Ascending aorta (tissue), 2 donors: ENCODE measurements at places on chromosomes 7 and 10. TPM values are rescaled to one million over a fixed set of nuclear protein-coding genes. Genes with fewer than 3 reads are reported as not detected.

The TET1 gene
- total RNA-seq, result 3.9 TPM

- H3K27ac ChIP-seq, result no peak overlapping the region
- no peak overlapping the region for H3K4me3 ChIP-seq
- DNase-seq, result peak; percentile 21
- H3K27me3 ChIP-seq, result no peaks in the 10 kb centered on the region
- no peaks in the 10 kb centered on the region for H3K36me3 ChIP-seq
- peaks cover 3% of the 10 kb centered on the region for H3K4me1 ChIP-seq
Measured at GRCh38 chr7:151299530-151299929, 42.1 kb upstream of the NUB1 start.

GRCh38 chr10:110034596-110034995 lies 26.8 kb downstream of the ADD3 start:
- no peaks in the 10 kb centered on the region for H3K36me3 ChIP-seq
- no peak for DNase-seq
- no peaks in the 10 kb centered on the region for H3K4me1 ChIP-seq
- peak overlapping the region; percentile 48 for H3K27ac ChIP-seq

- no peaks in the 10 kb centered on the region for H3K4me1 ChIP-seq
- H3K27me3 ChIP-seq, result no peaks in the 10 kb centered on the region
- no peaks in the 10 kb centered on the region for H3K36me3 ChIP-seq
- H3K27ac ChIP-seq, result peak overlapping the region; percentile 7
Measured at GRCh38 chr7:55120501-55121198, 101.8 kb downstream of the EGFR start.

The HOXA7 gene
- 12.0 TPM for total RNA-seq

The PLXNA4 gene
- total RNA-seq, result 27.1 TPM

- no peak overlapping the region for H3K4me3 ChIP-seq
- no peaks in the 10 kb centered on the region for H3K27me3 ChIP-seq
- no peaks in the 10 kb centered on the region for H3K4me1 ChIP-seq
- H3K27ac ChIP-seq, result no peak overlapping the region
- no peaks in the 10 kb centered on the region for H3K36me3 ChIP-seq
Measured at GRCh38 chr10:89525556-89525955, 9.8 kb downstream of the SLC16A12 start.

DNA sequence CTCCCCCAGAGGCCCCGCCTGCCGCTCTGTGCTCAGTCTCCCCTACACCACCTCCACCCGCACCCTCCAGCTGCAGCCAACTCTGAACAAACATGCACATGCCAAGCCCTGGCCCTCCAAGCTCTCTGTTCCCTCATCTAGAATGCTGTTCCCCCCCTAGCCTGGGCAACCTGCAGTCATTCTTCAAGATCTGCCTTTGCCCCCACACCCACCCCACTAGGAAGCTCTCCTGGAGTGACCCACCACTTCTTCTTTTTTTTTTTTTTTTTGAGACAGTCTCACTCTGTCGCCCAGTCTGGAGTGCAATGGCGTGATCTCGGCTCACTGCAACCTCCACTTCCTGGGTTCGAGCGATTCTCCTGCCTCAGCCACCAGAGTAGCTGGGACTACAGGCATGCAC lies 13.7 kb downstream of the MYL10 start:
- no peak for DNase-seq
- H3K27ac ChIP-seq, result peak overlapping the region; percentile 96
- H3K4me3 ChIP-seq, result no peak overlapping the region
- no peaks in the 10 kb centered on the region for H3K36me3 ChIP-seq
- peaks cover 21% of the 10 kb centered on the region for H3K4me1 ChIP-seq

The FAM25G gene
- total RNA-seq, result not detected

GRCh38 chr10:60491162-60491561 lies 101.5 kb upstream of the ANK3 start:
- no peak overlapping the region for H3K27ac ChIP-seq
- no peak overlapping the region for H3K4me3 ChIP-seq
- no peaks in the 10 kb centered on the region for H3K27me3 ChIP-seq
- no peak for DNase-seq
- no peaks in the 10 kb centered on the region for H3K36me3 ChIP-seq

DNA sequence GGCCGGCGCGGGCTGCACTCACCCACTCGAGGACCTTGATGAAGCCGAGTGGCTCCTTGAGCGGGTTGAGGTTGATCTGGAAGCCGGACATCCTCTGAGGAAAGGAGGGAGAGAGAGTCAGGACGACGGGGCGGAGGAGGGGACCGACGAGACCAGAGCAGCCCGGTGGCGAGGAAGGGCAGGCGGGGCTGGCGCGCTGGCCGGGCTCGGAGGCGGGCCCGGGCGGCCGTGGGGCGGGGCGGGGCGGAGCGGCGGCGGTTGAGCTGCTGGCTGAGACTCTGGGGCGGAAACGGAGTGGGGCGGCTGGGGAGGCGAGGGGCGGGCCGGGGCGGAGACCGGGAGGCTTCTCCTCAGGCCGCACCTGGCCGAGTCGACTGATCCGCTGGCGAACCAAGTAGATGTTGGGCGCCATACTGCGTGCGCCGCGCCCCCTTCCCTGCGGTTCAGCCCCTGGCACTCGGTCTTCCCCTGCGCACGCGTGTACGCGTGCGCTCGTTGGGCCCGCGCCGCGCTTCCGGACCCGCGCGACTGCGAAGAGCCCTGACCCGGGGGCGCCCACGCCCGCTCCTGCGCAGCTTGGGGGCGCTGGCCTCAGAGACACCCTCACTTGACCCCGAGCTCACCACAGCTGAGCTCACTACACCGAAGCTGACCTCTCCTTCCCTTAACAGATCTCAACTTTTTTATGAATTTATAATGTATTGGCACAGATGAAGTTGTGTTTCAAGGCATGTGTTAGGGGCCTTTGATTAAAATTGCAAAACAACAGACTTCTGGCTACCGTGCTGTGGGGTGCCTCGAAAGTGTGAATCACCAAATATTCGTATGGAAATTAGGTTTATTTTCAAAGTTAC lies at the start of gene SYPL1:
SYPL1 (minus strand) TSS at position 195 of the 854 bp plus-strand sequence; CDS start at position 91, 104 bp downstream.
- peaks cover 12% of the 10 kb centered on the region for H3K4me1 ChIP-seq
- peak; percentile 95 for DNase-seq
- H3K27ac ChIP-seq, result peak within 1 kb of the TSS; percentile 98
- no peaks in the 10 kb centered on the region for H3K36me3 ChIP-seq

GRCh38 chr10:63286754-63287264 lies 153.7 kb downstream of the NRBF2 start:
- no peaks in the 10 kb centered on the region for H3K27me3 ChIP-seq
- no peak overlapping the region for H3K4me3 ChIP-seq
- H3K4me1 ChIP-seq, result peaks cover 3% of the 10 kb centered on the region

The IGF2BP3 gene
- total RNA-seq, result not detected

DNA sequence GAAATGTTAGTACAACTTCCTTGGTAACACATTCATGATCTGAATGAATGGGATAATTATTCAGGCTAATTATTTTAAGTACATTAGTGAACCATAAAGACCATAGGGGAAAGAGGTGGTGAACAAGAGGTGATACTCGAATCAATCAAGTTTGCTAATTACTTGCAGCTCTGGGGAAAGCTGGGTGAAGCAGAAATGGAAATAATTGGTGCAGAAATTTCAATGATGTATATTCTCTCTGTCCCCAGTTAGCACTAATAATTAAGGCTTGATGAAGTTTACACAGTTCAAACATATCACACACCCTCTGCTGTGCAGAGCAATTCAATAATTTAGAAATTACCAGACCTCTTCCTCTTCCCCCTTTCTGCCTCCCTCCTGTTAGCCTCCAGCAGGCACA lies 49.4 kb upstream of the OPALIN start:
- H3K27ac ChIP-seq, result no peak overlapping the region
- no peaks in the 10 kb centered on the region for H3K27me3 ChIP-seq
- no peak for DNase-seq
- no peaks in the 10 kb centered on the region for H3K4me1 ChIP-seq

- H3K4me3 ChIP-seq, result no peak overlapping the region
- H3K4me1 ChIP-seq, result no peaks in the 10 kb centered on the region
- no peak overlapping the region for H3K27ac ChIP-seq
- H3K36me3 ChIP-seq, result no peaks in the 10 kb centered on the region
- DNase-seq, result no peak
Measured at GRCh38 chr10:33556620-33557019, 222.2 kb upstream of the NRP1 start.

The EGR2 gene
- total RNA-seq, result 11.9 TPM

DNA sequence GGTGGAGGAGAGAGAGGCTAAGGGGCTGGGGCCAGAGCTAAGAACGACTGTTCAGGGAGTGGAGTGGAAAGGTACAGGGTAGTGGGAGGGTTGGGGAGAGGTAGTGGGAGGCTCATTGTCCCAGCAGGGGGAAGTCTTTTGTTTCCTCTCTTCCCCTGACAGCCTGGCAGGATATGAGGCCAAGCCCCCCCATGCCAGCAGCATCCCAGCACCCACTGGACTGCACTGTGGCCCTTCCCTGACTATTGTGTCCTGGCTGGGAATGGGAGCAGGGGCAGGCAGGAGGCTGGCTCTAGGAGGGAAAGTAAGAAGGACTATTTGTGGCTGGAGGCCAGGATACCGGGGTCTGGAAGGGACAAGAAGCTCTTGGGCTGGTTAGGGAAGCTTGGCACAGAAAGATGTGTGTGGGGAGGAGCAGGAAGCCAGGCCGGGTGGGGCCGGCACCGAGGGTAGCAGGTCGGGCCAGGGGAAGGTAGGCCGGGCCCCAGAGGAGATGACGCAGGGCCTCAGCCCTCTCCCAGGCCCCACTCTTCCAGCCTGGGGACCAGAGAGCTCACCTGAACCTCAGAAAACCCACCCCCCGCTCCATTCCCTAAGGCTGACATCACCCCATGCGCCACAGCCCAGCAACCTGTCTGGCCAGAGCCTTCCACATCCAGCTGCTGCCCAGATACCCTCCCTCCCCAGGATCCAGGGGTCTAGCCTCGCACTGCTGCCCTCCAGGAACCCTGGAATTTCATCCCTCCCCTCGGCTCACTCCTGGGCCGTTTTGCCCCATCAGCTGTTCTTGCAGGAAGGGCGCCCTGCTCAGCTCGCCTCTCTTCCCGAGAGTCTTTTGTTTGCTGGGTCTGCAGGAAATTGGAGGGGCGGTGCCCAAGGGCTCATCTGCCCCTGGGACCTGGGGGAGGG lies 8.8 kb upstream of the EPHB4 start:
- peak overlapping the region; percentile 35 for H3K4me3 ChIP-seq
- H3K4me1 ChIP-seq, result no peaks in the 10 kb centered on the region
- H3K36me3 ChIP-seq, result no peaks in the 10 kb centered on the region
- no peaks in the 10 kb centered on the region for H3K27me3 ChIP-seq
- no peak for DNase-seq
- H3K27ac ChIP-seq, result no peak overlapping the region

The NXPH1 gene
- 0.32 TPM for total RNA-seq

The PPP1R17 gene
- total RNA-seq, result not detected

- no peak overlapping the region for H3K27ac ChIP-seq
- no peaks in the 10 kb centered on the region for H3K27me3 ChIP-seq
- H3K4me3 ChIP-seq, result no peak overlapping the region
- DNase-seq, result no peak
Measured at GRCh38 chr10:94042001-94042833, 48.5 kb downstream of the PLCE1 start.

The WASL gene
- total RNA-seq, result 23.7 TPM

DNA sequence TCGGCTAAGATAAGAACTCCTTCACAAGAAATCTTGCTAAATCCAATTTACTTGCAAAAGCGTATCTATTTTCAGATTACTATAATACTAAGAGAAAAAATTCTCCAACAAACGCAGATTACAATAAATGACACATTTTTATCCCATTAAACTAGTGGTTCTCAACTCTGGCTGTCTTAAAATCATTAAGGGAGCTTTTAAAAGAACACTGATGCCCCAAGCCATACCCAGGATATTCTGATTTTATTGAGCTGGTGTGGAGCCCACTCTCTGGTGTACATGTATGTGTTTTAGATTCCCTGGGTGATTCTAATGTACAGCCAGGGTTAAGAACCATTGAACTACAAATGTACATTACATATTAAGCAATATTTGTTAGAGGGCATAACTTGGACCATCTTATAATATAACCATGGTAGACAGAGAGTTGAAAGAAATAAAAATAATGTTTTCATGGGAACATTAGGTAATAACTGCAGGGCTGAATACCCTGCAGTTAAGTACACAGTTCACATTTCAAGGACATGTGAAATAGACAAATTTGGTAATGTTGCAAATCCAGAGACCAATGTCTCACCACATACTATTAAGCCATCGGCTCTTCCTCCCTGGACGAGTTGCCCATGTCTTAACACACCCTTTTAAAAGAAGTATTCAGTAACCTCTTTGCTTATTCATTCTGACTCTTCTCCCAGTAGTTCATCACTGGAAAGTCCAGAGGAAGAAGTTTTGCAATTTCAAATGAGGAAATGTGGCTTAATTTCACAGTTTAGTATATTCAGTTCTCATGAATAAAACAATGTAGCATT lies 6.2 kb downstream of the GSAP start:
- DNase-seq, result no peak
- H3K4me1 ChIP-seq, result no peaks in the 10 kb centered on the region
- H3K27me3 ChIP-seq, result no peaks in the 10 kb centered on the region
- no peaks in the 10 kb centered on the region for H3K36me3 ChIP-seq

GRCh38 chr10:103736763-103737162 lies 118.6 kb downstream of the SH3PXD2A start:
- DNase-seq, result no peak
- no peaks in the 10 kb centered on the region for H3K4me1 ChIP-seq
- H3K36me3 ChIP-seq, result no peaks in the 10 kb centered on the region
- no peak overlapping the region for H3K4me3 ChIP-seq

DNA sequence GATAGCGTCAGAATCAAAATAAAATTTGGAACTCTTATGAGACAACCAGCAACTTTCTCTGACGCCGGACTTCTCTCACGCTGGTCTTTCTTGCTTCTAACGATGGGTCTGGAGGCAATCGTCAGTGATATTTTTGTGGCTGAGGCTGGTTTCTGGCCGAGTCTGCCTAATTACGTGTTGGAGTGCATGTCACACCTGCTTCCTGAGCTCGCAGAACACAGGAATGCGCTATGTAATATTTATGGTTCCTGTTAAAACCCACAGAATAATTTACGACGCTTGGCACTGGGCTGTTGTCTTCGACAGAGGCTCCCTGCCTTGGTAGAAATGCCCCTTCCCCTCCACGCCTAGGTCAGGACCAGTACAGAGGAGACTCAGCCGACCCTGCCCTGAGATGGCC lies 64.9 kb downstream of the NPTX2 start:
- no peaks in the 10 kb centered on the region for H3K36me3 ChIP-seq
- no peak overlapping the region for H3K27ac ChIP-seq
- H3K27me3 ChIP-seq, result no peaks in the 10 kb centered on the region
- H3K4me1 ChIP-seq, result no peaks in the 10 kb centered on the region
- no peak overlapping the region for H3K4me3 ChIP-seq

DNA sequence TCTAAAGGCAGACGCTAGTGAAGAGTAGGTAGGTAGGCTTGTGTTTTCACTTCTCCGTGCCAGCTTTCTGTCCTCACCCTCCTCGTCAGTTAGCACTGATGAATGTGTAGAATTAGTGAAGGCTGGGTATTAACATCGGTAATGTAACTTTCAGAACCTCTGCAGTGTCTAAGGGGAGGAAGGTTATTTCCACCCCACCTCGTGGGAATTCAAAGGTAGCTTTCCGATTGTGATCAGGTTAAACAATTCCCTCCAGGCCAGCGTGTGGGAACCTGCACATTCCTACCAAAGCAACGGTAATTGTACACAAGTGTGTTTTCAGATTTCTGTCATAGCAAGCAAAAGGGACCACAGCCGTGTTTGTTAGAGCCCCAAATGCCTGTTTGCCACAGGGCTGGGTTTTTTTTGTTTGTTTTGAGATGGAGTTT lies 405.0 kb upstream of the GALNT17 start:
- H3K4me1 ChIP-seq, result no peaks in the 10 kb centered on the region
- H3K36me3 ChIP-seq, result no peaks in the 10 kb centered on the region
- no peaks in the 10 kb centered on the region for H3K27me3 ChIP-seq
- no peak overlapping the region for H3K27ac ChIP-seq

GRCh38 chr10:6328699-6329423 lies 126.1 kb downstream of the PFKFB3 start:
- peaks cover 3% of the 10 kb centered on the region for H3K36me3 ChIP-seq
- H3K4me3 ChIP-seq, result no peak overlapping the region
- DNase-seq, result peak; percentile 42
- peaks cover 2% of the 10 kb centered on the region for H3K4me1 ChIP-seq

GRCh38 chr7:44914992-44915607 lies 29.8 kb upstream of the PURB start:
- H3K4me3 ChIP-seq, result no peak overlapping the region
- no peaks in the 10 kb centered on the region for H3K4me1 ChIP-seq
- H3K27me3 ChIP-seq, result no peaks in the 10 kb centered on the region
- H3K27ac ChIP-seq, result no peak overlapping the region
